ENCODE measurements at places on chromosomes 11 and 22.

DNA sequence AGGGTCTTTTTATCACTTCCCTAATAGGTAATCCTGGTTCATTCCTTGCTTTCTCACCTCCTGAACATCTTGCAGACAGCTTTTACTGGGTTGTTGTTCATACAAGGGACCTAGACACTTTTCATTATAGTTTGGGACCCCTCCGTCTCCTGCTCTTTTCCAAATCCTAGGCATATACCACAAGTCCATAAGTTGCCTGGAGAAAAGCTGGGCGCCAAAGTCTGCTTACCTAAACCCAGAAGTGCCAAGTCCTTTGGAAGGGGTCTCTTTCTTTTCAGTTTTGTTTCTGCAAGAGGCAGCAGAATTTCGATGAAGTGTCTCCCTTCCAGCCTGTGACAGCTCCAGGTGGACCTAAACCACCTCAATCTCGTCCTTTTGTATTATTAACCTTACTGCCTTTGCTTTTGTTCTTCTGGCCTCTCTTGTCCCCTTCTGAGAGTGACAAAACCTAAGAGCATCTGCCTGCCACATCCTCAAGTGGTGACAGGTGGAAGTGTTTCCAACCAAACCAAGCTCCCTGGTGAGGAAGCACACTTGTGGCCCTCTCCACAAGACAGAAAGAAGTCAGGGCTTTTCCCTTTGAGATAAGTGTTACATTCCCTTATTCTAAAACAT, 19.5 kb upstream of the P2RY6 start:
- peak; percentile 39 for DNase-seq

- DNase-seq, result no peak
Observed at GRCh38 chr11:44367452-44367851, 57.5 kb upstream of the ALX4 start.

GRCh38 chr11:19994672-19995071, 165.6 kb downstream of the DBX1 start:
- DNase-seq, result no peak

DNA sequence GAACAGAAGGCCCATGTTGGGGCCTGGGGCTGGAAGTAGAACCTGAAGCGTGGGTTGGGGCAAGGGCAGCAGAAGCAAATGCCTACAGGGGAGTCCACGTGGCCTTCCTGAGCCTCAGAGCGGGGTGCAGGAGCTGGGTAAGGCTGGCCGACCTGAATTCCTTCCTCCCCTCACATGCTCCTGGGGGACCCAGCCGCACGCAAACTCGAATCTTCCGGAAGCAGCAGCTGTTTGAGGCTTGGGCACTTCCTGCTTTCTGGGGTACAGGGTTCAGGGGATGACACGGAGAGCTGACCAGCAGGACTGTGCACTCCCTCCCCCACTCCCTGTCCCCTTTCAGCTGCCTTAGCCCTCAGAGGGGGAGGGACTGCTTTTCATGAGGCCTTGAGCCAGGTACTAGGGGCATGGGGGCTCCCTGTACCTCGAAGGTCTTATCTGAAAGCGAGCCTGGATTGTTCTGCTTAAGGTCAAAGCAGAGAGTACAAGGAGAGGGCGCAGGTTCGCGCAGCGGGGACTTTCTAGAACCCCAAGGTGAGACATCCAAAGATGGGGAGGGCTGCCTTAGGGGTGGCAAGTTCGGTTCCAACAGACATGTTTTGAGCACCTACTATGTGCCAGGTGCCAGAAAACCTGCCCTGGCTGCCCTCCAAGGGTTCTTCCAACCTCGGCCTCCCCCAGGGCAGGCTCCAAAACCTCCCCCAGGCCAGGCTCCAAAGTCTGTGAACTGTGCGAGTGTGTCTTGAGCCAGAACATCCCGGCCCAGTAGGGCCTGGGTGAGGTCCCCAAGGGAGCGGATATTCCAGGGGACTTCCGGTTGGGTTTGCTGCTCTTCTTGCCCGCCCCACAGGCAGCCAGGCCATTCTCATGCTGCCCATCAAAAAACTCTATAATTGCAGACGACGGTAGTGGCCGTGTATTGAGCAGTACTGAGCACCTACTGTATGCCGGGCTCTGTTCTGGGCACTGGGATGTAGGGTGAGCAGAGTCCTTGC, 1.7 kb downstream of the NCF4 start:
- DNase-seq, result no peak

DNA sequence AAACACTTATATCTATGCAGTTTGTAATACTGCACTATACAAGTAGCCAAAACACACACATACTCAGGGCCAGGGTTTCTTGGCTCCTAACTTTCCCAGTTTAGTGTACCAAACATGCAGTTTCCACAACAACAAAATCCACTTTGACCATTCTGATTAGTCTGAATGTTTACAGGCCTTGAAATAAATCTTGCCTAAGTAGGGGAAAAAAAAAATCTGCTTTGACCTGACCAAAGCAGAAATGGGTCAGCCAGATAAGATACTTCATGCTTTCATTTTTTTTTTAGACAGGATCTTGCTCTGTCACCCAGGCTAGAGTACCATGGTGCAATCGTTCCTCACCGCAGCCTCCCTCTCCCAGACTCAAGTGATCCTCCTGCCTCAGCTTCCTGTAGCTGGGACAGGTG, 10.1 kb downstream of the PRR14L start:
- DNase-seq, result no peak

- peak; percentile 83 for DNase-seq
Observed at GRCh38 chr11:77069336-77069968, 2.7 kb downstream of the CAPN5 start.

DNA sequence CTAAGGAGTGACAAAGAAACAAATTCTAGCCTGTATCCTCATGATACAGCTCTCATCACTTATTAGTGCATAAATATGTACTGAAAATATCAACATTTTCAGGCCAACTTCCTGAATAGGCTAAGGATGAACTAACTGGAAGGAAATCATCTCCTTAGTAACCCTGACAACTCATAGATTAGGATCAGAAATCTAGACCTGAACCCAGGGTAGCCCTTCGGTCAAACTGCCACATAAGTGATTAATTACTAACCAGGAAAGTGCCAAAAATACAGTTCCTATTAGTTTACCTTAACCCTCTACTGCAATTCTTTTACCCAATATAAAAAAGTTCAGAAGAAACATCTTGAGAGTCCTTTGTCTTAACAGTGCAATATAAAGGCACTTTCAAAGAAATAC, 40.0 kb downstream of the AMBRA1 start:
- DNase-seq, result no peak

DNA sequence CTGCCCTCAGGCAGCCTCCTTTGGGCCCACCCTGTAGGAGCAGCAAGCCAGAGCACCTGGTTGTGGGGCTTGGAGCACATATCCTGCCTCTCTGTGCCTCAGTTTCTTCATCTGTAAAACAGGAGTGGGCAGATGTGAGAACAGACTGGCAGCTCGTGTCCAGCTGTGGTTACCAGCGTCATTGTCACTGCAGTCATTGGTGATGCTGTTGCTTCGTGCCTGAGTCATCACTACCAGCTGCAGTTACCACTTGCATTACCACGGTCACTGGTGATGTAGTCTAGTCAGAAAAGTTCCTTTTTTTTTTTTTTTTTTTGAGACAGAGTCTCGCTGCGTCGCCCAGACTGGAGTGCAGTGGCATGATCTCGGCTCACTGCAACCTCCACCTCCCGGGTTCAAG, 20.4 kb downstream of the RSPH14 start:
- DNase-seq, result no peak

GRCh38 chr11:8315463-8315862, 51.8 kb upstream of the LMO1 start:
- peak; percentile 66 for DNase-seq

GRCh38 chr11:1863352-1864216, 10.7 kb downstream of the LSP1 start:
- DNase-seq, result no peak

- peak; percentile 31 for DNase-seq
Observed at GRCh38 chr11:64713016-64713707, 9.8 kb downstream of the NRXN2 start.

- no peak for DNase-seq
Observed at GRCh38 chr11:2804701-2805387, 80.7 kb downstream of the CDKN1C start.

- DNase-seq, result no peak
Observed at GRCh38 chr22:22830957-22831688, 56.5 kb upstream of the IGLL5 start.

DNA sequence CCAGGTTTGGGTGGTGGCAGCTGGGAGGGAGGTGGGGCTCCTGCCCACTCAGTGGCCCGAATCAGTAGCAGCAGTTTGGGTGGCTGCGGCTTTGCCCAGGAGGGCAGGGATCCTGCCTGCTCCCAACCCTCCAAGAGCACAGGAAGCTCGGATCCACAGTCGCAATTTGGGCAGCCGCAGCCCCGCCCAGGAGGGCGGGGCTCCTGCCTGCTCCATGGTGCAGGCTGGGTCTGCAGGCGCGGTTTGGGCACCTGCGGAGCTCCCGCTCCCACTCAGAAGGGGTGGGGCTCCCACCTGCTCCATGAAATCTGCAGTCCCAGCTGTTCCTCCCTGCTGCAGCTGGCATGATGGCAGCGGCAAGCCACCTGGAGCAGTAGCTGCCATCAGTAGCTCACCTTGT, 38.1 kb upstream of the CALCB start:
- no peak for DNase-seq

DNA sequence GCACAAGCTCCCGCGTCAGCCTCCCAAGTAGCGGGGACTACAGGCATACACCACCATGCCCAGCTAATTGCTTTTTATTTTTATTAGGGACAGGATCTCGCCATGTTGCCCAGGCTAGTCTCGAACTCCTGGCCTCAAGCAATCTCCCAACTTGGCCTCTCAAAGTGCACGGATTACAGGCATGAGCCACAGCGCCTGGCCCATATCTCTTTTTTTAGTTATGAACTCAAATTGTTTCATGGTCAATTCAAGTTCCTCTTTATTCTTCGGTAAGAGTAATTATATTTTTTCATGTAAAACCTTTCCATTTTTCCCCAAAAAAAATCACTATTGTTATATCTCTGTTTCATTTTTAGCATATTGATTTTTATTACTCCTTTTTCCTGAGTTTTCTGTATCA, 25.5 kb downstream of the FCHSD2 start:
- no peak for DNase-seq

- no peak for DNase-seq
Observed at GRCh38 chr11:2808850-2809846, 76.4 kb downstream of the CDKN1C start.

DNA sequence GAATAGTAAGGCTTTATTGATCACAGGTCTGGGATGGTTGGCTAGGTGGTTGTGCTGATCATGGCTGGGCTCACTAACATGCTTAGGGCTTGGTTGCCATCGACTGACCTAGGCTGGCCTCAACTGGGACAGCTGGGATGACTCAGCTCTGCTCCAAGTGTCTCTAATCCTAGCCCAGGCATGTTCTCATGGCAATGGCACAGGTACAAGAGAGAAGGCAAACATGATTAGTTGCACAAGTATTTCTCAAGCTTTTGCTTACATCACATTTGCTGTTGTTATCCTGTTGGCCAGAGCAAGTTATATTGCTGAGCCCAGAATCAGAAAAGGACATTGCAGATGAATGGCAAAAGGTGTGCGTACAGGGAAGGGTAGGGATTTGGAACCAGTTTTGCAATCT, 68.5 kb upstream of the SLC35C1 start:
- no peak for DNase-seq

DNA sequence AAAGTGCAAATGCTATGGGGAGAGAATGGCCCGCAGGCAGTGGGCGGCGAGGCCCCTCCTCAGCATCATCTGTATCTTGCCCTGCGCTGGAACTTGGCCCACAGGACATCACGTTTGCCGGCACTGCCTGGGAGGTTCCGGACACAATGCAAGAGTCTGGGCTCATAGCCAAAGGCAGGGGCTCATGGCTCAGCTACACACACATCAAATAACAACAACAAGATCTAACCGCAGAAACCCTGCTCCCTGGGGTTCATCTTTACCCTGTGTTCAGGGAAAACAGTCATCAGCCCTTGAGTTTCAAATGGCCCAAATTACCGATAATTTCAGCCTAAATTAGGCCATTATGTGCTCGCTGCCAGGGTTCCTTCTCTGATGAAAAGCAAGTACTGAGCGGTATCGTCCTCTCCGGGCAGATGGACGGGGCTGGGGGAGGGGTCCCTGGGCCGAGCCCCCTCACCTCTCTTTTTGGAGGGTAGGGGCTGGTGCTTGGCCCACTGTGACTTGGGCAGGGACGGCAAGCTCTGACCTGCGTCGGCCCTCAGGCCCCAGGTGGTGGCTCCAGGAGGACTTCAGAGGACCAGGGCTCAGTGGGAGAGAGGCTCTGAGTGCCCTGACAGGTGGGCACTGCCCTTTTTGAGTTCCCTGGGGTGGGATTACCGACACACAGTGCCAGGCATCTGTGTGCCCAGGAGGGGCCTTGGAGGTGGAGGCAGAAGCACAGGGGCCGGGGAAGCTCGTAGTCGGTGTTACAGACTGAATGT, 25.0 kb upstream of the GAL start:
- DNase-seq, result peak; percentile 97

GRCh38 chr11:125910226-125910849, 6.0 kb downstream of the DDX25 start:
- no peak for DNase-seq

DNA sequence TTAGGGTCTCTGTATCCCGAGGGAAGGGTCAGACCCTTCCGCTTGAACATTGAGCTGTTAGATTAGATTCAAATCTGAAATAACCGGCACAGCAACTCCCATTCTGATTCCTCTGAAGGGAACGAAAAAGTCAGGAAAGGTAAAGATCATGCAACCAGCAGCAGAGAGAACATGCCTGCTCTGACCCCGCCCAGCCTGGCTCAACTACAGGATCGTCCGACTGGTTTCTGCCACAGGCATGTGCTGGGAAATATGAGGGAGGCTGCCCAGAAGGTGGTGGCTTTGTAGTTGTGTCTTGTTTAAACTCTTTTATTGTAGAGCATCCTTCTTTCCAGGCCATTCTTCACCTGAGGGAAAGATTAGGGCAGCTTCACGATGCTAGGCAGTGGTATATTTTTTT, 5.0 kb upstream of the MTNR1B start:
- no peak for DNase-seq

- no peak for DNase-seq
Observed at GRCh38 chr22:50233223-50233622, 11.6 kb downstream of the TUBGCP6 start.

- DNase-seq, result no peak
Observed at GRCh38 chr22:41742918-41743317, 43.6 kb downstream of the MEI1 start.

GRCh38 chr22:31526270-31526669, 29.9 kb downstream of the SFI1 start:
- DNase-seq, result no peak

DNA sequence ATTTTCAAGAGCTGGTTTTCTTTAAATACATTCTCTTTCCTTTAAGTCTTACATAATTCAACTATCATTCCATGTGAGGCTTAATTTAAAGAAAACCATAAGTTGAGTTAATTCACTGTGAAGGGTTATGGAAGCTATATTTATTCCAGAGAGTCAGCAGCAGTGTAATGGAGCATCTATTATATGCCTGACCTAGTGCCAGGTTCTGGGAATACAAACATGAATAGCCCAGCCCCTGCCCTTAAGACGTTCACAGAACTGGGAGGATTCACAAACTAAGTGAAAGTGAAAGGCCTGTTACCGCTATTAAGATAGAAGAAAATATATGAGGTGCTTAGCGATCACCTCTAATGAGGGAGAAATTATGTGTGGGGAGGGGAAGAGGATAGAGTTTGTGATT, 408.9 kb upstream of the CCDC90B start:
- DNase-seq, result no peak

GRCh38 chr11:86484795-86485166, 110.1 kb downstream of the CCDC81 start:
- DNase-seq, result no peak

- no peak for DNase-seq
Observed at GRCh38 chr11:60937144-60937527, 12.9 kb downstream of the TMEM132A start.

- DNase-seq, result no peak
Observed at GRCh38 chr11:59281177-59281576, 68.5 kb upstream of the MPEG1 start.

Measured in DMS79 treated with DMSO at 0.1 percent for 48 hours (cell line).